Uterus (tissue), 4 donors: ENCODE measurements at places on chromosomes 13 and 19. TPM values are rescaled to one million over a fixed set of nuclear protein-coding genes. Genes with fewer than 3 reads are reported as not detected.

DNA sequence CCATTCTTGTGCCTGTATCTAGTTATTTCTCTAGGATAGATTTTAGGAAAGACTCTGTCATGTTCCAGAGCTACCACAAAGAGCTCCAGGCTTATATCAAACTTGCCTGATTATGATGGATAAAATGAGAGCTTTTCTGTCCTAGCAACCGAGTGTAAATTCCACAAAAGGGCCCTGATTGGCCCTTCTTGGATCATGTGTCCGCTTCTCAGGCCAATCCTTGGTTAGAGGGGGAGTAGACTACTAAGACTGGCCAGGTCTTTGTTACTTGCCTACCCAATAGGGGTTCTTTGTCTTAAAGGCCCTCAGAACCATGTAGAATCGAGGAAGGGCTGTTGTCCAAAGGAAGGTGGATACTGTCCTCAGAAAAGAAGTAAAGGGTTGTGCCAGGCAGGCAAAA is 2.4 kb downstream of the DHX34 start:
- H3K36me3 ChIP-seq, result no peaks in the 10 kb centered on the region
- no peaks in the 10 kb centered on the region for H3K27me3 ChIP-seq
- peaks cover 10% of the 10 kb centered on the region for H3K4me1 ChIP-seq

DNA sequence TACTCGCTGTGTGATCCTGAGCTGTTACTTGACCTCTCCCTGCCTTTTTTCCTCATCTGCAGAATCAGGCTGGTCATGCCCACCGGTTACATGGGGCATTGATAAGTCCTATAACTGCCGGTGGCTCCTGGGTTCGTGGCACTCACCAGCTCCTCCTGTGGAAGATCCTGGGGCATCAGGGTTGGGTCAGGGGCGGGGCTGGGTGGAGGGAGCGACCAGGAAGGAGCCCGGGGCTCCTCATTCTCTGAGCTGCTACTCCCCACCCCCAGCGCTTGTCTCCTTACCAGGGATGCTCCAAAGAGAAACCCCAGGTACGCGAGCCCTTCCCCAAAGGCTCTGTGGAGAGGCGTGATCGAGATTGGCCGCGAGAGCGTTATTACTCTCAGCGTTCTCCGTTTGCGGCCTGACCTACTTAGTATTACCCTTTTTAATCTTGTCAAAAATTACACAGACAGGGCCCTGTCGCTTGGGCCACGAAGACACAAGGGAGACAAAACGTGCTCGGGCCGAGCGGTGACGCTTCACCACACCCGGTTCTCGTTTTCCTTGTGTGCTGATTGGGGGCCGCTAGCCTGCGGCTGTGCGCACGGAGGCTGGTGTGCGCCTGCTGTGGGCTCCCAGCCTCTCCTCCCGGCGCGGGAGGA is 10.7 kb downstream of the HDGFL2 start:
- no peak for DNase-seq
- H3K4me3 ChIP-seq, result no peak overlapping the region
- H3K4me1 ChIP-seq, result no peaks in the 10 kb centered on the region
- H3K36me3 ChIP-seq, result no peaks in the 10 kb centered on the region
- H3K27me3 ChIP-seq, result no peaks in the 10 kb centered on the region

- no peak overlapping the region for H3K4me3 ChIP-seq
- no peaks in the 10 kb centered on the region for H3K36me3 ChIP-seq
- H3K4me1 ChIP-seq, result peaks cover 9% of the 10 kb centered on the region
- DNase-seq, result no peak
- no peaks in the 10 kb centered on the region for H3K27me3 ChIP-seq
Observed at GRCh38 chr13:106481919-106482318, 53.5 kb downstream of the EFNB2 start.

- DNase-seq, result peak; percentile 57
- no peak overlapping the region for H3K4me3 ChIP-seq
- no peaks in the 10 kb centered on the region for H3K36me3 ChIP-seq
Observed at GRCh38 chr19:33416307-33417215, 43.1 kb downstream of the CEBPG start.

GRCh38 chr19:55683449-55684261 is 8.6 kb downstream of the EPN1 start:
- H3K27me3 ChIP-seq, result no peaks in the 10 kb centered on the region
- no peak for DNase-seq
- no peaks in the 10 kb centered on the region for H3K36me3 ChIP-seq

DNA sequence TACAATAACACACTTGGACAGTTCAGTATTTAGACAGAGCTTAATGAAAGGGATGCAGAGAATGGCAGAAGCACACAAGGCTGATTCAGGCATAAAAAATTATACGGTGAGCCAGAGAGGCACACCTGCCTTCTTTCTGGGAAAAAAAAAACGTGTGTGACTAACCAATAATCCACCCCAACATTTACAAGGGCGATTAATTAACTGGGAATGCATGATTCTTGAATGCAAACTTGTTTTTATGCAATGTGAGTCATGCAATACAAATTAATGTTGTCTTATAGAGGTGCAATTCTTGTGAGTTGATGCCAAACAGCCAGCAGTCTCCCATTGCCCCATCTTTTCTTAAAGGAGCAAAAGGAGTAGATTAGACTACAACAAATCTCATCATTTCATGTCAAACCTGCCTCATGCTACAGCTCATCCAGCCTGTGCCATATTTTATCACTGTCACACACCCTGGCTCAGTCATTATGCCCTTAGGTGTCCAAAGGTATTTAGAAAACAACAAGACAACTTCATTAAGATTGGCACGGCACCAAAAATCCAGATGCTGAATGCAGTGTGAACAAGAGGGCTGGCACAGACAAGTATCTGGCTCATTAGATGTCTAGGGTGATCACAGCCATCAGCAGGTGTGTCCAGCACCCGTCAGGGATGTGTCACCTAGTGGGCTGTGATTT is 721.1 kb downstream of the EFNB2 start:
- H3K4me1 ChIP-seq, result no peaks in the 10 kb centered on the region
- H3K27me3 ChIP-seq, result no peaks in the 10 kb centered on the region
- H3K4me3 ChIP-seq, result no peak overlapping the region
- no peak for DNase-seq
- no peaks in the 10 kb centered on the region for H3K36me3 ChIP-seq

IZUMO4 gene
- 9.5 TPM for total RNA-seq

- no peak overlapping the region for H3K27ac ChIP-seq
- no peaks in the 10 kb centered on the region for H3K36me3 ChIP-seq
- no peaks in the 10 kb centered on the region for H3K4me1 ChIP-seq
- H3K4me3 ChIP-seq, result no peak overlapping the region
- no peak for DNase-seq
Observed at GRCh38 chr13:106028911-106029310, 506.6 kb downstream of the EFNB2 start.

GRCh38 chr13:30697177-30697953 is 38.0 kb upstream of the ALOX5AP start:
- no peaks in the 10 kb centered on the region for H3K36me3 ChIP-seq
- no peak overlapping the region for H3K27ac ChIP-seq
- DNase-seq, result no peak
- H3K4me1 ChIP-seq, result no peaks in the 10 kb centered on the region
- no peaks in the 10 kb centered on the region for H3K27me3 ChIP-seq

DNA sequence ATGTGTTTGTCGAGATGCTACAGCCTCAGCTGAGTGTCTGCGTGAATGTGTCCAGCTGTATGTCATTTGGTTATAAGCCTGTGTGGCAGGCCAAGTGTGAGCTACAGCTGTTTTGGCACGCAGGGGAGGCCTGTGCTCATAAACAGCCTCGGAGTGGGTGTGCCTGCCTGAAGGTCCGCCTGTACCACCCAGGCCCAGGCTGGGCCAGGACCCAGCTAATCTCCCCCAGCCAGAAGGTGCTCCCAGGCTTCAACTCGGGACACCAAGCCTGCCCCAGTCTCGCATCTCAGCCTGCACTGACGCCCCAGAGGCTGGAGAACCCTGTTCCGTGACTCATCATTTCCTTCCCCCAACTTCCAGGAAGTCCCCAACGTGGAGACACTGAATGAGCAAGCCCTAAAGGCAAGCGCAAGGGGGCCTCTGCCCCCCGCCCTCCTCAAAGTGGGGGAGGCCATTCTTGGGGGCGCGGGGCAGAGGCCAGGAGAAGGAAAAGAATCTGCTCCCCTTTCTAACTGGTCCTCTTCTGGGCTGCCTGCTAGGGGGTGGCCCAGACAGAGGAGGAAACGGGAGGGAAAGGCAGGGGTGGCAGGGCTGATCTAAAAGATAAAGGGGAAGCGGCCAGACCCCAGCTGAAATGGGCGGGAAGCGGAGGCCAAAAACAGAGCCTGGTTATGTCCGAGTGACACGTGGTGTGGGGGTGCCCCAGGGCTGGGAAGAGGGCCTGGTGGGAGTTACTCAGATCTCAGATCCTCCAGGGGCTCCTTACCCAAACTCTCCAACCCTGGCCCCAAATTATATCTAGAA is 2.0 kb downstream of the SLC1A5 start:
- peak; percentile 70 for DNase-seq
- H3K36me3 ChIP-seq, result no peaks in the 10 kb centered on the region

- no peak overlapping the region for H3K4me3 ChIP-seq
- no peak overlapping the region for H3K27ac ChIP-seq
- no peaks in the 10 kb centered on the region for H3K4me1 ChIP-seq
- no peak for DNase-seq
Observed at GRCh38 chr13:79126706-79127105, 279.3 kb downstream of the RBM26 start.

PPP1R13L gene
- total RNA-seq, result 30.2 TPM

DNA sequence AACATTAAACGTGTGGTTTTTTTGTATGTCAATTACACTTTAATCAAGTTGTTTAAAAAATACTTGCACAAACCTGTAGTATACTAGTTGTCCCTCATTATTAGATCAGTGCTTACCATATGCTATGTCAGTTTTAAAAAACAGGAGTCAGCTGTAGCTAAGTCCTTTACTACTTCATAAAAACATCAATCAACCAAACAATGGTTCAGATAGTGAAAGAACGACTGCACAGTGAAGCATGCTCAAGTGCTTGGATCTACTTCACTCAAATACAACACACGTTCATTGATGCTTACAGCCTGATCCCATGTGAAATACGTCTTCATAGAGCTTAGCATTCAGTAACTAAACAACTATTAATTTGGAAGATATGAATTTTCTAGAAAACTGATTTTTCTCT is 225.0 kb downstream of the FGF14 start:
- no peaks in the 10 kb centered on the region for H3K36me3 ChIP-seq
- no peak for DNase-seq
- no peak overlapping the region for H3K27ac ChIP-seq
- H3K4me1 ChIP-seq, result no peaks in the 10 kb centered on the region
- no peaks in the 10 kb centered on the region for H3K27me3 ChIP-seq

DNA sequence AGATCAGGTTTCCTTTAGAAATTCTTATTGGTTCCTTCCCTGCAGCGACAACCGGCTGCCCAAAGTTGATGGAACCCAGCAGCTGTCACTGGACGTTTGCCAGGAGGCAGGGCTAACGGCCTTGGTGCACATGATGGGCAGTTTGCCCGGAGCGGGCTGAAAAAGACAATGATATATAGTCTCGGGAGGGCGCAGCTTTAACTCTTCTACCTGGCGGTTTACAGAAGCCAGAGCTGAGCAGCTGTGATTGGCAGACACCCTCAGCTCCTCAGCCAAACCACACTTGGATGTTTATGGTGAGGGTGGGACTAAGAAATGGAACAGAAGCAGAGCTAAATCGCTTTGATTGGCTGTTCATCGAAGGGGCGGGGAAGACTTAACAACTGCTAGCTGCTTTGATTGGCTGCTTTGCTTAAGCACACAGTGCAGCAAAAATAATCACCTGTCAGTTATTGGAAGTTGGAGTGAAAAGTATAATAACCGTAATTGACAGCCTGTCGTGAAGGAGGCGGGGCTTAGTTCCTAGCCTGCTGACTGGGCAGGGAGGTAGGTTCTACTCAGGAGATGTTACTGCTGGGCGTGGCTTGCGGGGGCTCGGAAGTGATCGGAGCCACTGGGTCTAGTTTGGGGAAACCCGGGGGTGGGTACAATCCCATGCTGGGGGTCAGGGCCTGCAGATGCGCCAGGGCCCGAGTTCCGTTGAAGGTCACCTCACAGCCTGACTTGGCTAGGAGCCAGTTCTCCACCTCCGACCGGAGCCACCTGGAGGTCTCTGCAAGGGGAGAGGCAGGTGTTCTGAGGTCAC is 7.5 kb downstream of the EMP3 start:
- H3K36me3 ChIP-seq, result no peaks in the 10 kb centered on the region
- peak; percentile 96 for DNase-seq
- H3K27ac ChIP-seq, result peak overlapping the region; percentile 91
- H3K4me3 ChIP-seq, result peak overlapping the region; percentile 39
- no peaks in the 10 kb centered on the region for H3K27me3 ChIP-seq

- H3K36me3 ChIP-seq, result no peaks in the 10 kb centered on the region
- H3K4me1 ChIP-seq, result no peaks in the 10 kb centered on the region
- DNase-seq, result no peak
- H3K27ac ChIP-seq, result no peak overlapping the region
- H3K27me3 ChIP-seq, result no peaks in the 10 kb centered on the region
Observed at GRCh38 chr19:42516771-42517170, 11.5 kb downstream of the CEACAM1 start.

DNA sequence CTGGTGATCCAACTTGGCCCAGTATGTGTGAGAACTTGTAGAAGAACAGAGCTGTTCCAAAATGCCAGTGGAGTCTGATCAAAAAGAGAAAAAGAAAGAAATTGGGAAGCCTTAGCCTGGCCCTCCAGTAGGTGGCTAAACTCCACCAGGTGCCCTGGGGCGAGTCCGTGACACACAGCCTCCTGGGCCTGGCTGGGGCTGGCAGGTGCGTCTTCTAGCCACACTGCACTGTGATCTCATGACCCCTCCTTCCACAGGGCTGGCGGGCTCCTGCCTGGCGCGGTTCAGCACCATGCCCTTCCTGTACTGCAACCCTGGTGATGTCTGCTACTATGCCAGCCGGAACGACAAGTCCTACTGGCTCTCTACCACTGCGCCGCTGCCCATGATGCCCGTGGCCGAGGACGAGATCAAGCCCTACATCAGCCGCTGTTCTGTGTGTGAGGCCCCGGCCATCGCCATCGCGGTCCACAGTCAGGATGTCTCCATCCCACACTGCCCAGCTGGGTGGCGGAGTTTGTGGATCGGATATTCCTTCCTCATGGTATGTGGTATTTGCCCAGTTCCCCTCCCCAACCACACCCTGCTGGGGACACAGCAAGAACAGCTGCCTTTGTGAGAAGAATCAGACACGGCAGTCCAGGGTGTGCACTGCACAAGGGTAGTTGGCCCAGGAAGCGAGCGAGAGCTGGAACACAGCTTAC is 53.7 kb downstream of the RAB20 start:
- H3K36me3 ChIP-seq, result no peaks in the 10 kb centered on the region
- H3K4me1 ChIP-seq, result peaks cover 6% of the 10 kb centered on the region
- no peak for DNase-seq
- no peaks in the 10 kb centered on the region for H3K27me3 ChIP-seq
- no peak overlapping the region for H3K27ac ChIP-seq
- H3K4me3 ChIP-seq, result no peak overlapping the region

GRCh38 chr19:2240881-2241760 is 4.5 kb downstream of the SF3A2 start:
- H3K27me3 ChIP-seq, result no peaks in the 10 kb centered on the region
- DNase-seq, result no peak
- no peak overlapping the region for H3K27ac ChIP-seq

THSD8 gene
- total RNA-seq, result not detected
